ENCODE measurements at places on chromosomes 3 and 15. TPM values are rescaled to one million over a fixed set of nuclear protein-coding genes. Genes with fewer than 3 reads are reported as not detected.

DNA sequence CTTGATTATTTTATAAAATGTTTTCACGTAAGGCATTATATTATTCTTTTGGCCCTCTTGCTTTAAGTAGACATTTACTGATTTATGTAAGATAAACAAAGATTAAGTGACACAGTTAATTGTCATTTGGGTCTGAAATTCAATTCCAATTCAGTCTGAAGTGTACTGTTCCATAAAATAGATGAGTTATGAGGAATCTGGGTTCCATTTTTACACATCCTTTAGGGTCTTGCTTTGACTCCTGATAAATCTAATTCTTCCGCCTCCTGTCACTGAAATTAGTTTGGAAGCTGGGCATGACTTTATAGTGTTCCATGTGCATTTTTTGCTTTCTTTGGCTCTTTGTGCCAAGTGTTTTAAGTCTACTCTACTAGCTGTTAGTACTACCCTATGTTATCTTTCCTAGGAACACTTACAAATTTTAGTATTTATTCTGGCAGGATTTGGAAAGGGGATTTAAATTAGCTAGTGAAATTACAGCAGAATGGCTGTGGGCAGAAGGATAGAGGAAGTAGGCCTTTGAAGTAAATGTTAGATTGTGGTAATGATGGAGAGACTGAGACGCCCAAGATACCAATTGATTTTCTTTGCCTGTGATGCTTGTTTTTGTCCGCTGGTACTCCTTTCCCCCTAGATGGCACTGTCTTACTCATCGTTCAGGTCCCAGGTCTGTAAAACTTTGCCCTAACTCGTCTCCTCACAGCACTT is 14.3 kb downstream of the ARL8B start:
- no peaks in the 10 kb centered on the region for H3K27me3 ChIP-seq
- no peaks in the 10 kb centered on the region for H3K36me3 ChIP-seq
- no peak for DNase-seq
- H3K4me1 ChIP-seq, result peaks cover 5% of the 10 kb centered on the region
- no peak overlapping the region for H3K4me3 ChIP-seq

- no peak overlapping the region for H3K4me3 ChIP-seq
- DNase-seq, result no peak
- H3K4me1 ChIP-seq, result no peaks in the 10 kb centered on the region
- no peaks in the 10 kb centered on the region for H3K36me3 ChIP-seq
- no peaks in the 10 kb centered on the region for H3K27me3 ChIP-seq
These were observed 27.6 kb downstream of the RUBCN start for GRCh38 chr3:197709135-197709534.

DNA sequence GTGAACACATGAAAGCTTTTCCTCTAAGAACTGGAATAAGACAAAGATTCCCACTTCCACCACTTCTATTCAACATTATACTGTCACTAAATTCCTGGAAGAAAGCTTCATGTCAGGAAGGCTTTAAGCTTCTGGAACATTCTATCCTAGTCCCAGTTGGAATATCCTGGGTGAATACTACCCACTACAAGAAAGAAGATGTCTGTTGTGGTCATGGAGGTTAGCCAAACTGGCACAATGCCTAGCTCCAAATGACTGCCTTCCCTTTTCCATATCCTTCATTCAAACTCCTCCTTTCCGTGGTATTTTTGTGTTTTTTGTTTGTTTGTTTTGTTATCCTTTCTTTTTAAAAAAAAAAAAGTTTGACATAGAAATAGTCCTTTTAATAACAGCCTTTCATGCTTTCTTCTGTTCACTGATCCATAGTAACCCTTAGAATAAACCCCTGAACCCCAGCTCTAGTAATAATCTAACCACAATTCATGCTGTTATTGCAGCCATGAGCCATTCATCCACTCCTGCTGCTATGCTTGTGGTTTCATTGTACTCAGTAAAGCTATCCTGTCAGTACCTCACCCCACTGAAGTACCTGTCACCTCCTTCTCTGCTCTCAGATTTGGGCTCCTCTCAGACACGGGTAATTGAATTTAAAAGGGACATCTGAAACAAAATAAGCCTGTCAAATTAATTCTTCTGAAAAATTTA is 447.5 kb downstream of the IGSF11 start:
- H3K36me3 ChIP-seq, result no peaks in the 10 kb centered on the region
- no peaks in the 10 kb centered on the region for H3K4me1 ChIP-seq
- no peaks in the 10 kb centered on the region for H3K27me3 ChIP-seq
- no peak overlapping the region for H3K27ac ChIP-seq

The INSYN1 gene
- total RNA-seq, result 13.5 TPM

Data from uterus (tissue), 4 donors.